ENCODE measurements at places on chromosomes 1 and 21. TPM values are rescaled to one million over a fixed set of nuclear protein-coding genes. Genes with fewer than 3 reads are reported as not detected.

CYP4B1 gene
- total RNA-seq, result not detected

PGBD5 gene
- total RNA-seq, result 0.05 TPM

C1orf105 gene
- not detected for total RNA-seq

SLC16A4 gene
- total RNA-seq, result 0.46 TPM
